Fibroblast of the conjunctiva (primary cell): ENCODE measurements at places on chromosomes 12 and 14.

GRCh38 chr12:72286526-72286925 lies 14.4 kb downstream of the TRHDE start:
- no peak for DNase-seq

DNA sequence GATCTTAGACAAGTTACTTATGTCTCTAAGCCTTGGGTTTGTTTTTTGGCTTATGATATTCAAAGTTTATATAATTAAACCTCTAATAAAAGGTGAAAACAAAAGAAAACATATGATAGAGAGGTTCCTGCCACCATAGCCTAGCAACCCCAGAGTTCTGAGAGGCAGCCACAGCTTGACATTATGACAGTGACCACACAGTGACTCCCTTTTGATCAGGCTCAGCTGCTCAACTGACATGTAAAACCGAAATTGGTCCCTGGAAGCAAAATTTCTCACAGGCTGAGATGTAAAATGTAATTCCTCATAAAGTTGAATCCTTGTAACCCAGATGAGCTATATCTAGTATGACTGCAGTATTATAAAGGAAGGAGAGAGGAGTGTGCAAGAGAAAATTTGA lies 108.5 kb downstream of the GCH1 start:
- DNase-seq, result no peak

DNA sequence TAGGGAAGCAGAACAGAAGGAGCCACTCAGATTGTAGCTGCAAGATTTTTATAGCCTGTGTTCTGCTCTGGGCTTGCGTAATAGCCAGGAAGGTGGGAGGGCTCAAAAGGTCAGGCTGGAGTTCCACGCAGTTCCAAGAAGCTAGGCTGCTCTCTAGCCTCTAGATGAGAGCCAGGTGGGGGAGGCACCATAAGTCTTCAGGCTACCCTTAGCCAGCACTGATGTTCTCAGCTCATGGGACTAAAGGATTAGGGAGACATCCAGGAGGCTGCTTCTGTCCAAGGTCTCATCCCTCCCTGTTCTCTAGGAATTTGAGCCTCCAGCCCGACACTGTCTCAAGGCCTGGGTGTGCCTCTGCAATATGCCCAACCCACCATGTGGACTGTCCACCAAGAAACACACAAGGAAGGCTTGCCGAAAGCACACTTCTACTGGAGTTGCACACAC lies 1.7 kb downstream of the LMBR1L start:
- DNase-seq, result no peak

DNA sequence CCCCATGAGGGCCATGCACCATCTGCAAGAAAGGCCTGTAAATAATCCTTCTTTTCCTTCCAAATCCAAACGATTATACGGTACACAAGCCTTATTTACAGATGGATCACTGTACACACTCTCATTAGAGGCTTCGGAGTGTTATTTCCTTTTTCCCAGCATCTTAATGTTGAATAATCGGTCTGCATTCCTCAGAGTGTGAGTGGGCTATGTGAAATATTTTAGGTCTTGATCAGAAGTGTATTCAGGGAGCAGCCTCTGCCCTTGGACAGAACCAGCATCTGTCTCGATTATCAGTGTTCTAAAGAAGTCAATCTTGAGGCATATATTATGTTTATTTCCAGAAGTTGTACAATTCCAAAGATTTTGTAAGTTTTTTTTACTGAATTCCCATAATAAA lies 340.6 kb downstream of the SEC23A start:
- no peak for DNase-seq

- no peak for DNase-seq
Measured at GRCh38 chr12:105769486-105769885, 369.3 kb downstream of the NUAK1 start.

- DNase-seq, result no peak
Measured at GRCh38 chr12:127542931-127543330, 724.0 kb upstream of the TMEM132C start.
